ENCODE measurements at places on chromosomes 2 and 18.

GRCh38 chr18:79926306-79926705 lies 25.1 kb downstream of the SLC66A2 start:
- no peak for DNase-seq

- DNase-seq, result no peak
These were observed 114.0 kb downstream of the FAM210A start for GRCh38 chr18:13612196-13612997.

DNA sequence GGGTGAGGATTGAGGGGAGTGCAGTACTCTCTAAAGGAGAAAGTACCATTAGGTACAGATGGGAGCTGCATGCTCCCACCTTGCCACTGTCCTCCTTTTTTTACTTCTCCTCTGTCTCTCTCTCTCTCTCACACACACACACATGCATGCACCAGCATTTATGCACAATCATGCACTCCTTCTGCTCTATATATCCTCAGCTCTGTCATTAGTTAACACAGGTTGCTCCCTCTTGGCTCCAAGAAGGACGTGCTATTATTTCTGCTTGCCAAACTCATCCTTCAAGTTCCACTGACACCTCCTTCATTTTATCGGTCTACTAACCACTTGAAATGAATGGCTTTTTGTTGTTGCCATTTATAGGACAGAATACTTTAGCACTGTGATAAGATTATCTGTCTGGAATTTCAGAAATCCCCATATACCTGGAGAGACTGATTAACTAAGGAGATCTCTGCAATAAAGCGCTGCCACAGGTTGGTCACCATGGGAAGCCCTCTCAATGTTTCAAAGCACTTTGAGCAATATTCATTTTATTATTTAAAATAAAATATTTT lies 178.5 kb upstream of the TRIB2 start:
- no peak for DNase-seq

- DNase-seq, result no peak
These were observed 57.3 kb downstream of the ITGA6 start for GRCh38 chr2:172484706-172485105.

- no peak for DNase-seq
These were observed 28.0 kb upstream of the PPP1R1C start for GRCh38 chr2:181957668-181958067.

DNA sequence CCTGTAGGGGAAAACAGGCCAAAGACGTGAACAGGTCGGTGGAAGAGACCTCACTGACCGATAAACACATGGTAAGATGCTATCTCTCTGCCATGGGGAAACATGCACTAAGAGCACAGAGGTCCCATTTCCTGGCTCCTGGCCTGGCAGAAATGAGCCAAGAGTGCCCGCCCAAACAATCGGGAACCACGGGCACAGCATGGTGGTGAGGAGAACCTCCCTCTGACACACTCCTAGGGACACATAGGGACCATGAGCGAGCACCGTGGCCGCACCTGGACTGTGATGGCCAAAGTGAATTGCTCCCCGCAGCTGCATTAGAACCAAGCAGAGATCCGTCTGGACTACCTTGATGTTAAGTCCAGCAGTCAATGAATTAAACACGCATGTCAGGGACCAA lies 11.1 kb downstream of the HS6ST1 start:
- DNase-seq, result no peak

DNA sequence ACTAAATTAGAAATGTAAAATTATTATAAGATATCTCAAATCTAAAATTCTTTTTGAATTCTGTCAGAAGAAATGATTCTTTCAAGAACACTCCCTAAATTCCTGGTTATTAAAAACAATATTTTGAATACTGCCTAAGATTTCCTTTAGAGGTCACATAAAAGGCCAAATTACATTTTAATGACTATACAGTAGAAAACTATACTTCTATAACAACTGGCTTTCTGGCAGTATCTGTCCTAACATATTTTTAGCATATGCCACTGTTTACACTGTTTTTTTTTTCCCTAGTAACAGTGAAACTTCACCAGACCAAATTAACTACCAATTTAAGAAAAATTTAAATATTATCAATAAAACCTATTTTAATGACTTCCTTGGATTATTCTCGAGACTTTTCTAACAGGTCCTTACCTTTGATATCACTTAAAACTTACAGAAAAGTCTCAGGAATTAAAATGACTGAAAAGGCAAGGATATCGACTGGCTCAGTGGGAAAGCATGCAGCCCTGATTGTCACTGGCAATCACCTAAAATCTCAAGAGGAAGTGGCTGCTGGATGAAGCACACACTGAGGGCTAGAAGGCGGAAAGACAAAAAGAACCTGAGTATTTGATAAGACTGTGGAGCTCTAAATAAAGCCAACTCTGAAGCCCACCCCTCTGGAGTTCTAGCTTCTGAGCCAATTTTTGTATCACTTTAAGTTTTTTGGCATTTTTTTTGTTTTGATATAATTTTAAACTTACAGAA lies 59.6 kb downstream of the SPIRE1 start:
- peak; percentile 77 for DNase-seq

DNA sequence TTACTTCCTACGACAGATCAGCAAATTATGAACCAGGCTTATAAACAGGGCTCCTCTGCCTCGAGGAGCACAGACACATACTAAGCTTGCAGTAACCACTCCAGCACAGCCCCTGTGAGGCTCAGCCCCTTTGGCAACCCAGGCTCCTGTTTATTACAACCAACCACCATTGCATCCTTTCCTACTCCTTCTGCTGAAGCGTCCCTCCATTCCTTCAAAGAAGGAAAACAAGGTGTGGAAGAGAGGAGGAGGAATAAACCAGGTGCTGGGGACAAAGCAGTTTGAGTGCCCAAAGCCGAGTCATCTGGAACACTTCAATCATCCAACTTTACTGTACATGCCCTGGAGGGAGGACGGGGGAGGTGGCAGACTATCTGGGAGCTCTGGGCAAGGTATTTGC lies 87.2 kb upstream of the MGAT4A start:
- no peak for DNase-seq

DNA sequence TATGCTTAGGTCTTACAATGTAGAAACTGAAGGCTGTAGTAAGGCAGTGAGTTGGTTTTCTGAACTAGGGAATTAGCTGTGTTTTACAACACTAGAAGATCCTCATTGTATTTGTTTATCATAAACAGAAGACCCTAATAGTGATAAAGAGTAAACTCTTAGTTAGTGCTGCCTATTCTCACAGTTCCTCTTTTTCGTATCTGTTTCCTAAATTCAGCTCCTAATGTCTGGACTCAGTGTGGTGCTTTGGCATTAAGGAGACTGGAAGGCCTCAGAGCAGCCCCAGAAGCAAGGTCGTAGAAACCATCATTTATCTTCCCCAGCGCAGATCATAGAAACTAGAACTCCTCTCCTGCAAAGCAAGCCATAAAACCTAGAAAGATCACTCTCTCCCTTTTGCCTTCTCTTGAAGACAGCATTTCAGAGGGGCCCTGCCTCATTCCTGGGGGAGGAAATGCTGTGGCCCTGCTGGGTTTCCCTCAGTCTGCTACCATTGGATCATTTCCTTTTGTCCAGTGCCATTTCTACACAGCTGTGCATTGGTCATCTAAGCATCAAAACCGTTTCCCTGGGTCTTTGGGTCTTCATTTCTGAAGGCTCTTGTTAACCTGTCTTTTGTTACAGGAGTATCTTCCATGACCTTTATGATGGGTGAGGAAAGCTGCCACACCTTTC lies 4.7 kb downstream of the ACP1 start:
- no peak for DNase-seq

DNA sequence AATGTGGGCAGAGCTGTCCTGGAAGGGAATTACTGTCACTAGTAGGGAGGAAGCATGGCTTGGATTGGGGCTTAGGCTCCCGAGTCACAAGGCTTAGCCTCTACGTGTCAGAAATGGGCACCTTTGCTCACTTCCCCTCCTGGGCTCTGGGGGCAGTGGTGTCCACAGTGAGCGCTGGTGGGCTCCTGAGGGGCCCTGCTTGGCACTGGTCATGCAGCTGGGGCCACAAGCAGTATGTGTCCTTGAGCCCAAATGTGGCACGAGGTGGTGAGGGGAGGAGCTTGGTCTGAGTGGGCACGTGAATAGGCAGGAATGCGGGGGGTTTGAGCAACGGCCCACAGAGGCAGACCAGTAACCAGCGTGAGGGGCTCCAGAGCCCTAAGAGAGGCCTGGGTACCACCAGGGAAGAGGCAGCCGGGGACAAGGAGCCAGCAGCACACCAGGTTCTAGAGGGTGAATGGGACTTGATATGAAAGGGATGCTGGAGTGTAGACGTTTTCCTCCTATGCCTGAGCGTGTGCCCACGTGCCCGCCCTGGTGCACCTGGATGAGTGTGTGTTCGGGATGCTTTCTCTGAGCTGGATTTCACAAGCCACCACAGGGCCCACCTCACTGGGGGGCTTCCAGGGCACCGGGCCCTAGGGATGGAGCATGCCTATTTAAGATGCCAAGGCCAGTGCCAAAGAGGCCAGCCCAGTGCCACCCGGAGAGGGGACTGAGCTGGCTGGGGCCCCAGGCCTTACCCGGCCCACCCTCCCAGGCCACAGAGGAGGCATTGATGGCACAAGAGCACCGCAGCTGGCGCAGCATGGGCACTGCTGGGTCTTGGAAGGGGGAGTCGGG lies 22.8 kb upstream of the PTMA start:
- DNase-seq, result no peak

- no peak for DNase-seq
These were observed 9.5 kb upstream of the CYS1 start for GRCh38 chr2:10089565-10090190.

DNA sequence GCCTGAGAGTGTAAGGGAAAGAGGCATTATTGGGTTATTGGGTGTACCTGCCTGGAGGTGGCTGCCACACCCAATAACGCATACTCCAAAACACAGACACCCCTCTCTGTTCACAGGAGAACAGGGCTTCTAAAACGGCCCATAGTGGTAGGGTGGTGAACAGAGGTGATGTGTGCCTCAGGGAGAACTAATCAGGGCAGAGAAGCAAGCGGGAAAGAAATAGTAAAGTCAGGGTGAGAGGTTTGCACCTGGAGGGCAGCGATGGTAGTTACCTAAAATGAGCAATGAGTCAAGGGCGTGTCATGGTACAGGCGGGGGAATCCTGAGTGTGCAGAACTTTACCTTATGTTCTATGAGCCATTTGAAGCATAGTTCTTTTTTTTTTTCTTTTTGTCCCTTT lies 21.6 kb upstream of the VPS4B start:
- no peak for DNase-seq

GRCh38 chr2:162061021-162061420 lies 13.0 kb downstream of the DPP4 start:
- DNase-seq, result no peak

DNA sequence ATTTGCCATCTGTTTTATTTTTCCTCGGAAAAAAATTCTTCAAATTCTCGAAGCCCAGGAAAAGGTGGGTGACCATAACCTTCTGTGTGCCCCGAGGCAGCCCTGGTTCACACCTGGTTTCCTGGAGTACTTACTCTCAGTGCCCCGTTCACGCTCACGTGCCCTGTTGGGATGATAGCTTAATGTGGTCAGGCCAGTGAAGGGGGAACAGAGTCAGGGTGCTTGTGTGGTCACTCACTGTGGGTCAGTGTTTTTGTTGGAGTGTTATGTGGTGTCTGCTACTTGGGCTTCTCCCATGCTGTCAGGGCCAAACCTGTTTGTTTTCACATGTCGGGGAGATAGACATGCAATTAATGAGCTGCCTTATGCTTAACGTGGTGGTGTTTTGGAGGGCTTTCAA lies 78.1 kb downstream of the MAP4K4 start:
- DNase-seq, result no peak

DNA sequence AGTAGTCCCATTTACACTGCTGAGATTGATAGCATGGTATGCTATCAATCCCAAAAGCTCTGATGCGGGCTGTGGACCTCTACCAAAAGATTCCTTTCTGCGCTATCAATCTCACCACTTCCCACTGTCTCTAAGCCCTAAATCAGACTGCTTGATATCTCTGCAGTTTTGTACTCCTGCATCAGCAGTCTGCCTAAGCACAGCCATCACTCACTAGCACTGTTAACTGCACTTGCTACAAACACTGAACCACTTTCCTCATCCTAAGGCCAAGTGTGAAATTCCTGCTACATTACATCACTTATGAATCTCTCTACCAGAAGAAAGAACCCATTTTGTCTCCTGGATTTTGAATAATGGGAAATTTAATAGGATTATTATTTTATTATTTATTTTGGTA lies 237.0 kb downstream of the HNMT start:
- peak; percentile 2 for DNase-seq

GRCh38 chr2:20384953-20385352 lies 34.3 kb upstream of the PUM2 start:
- DNase-seq, result no peak

- DNase-seq, result no peak
These were observed 787 bp upstream of the TBR1 start for GRCh38 chr2:161415034-161415986.

GRCh38 chr2:53826587-53827397 lies 33.0 kb downstream of the GPR75 start:
- DNase-seq, result no peak

- DNase-seq, result no peak
These were observed 300.3 kb downstream of the NBAS start for GRCh38 chr2:15260835-15261234.

- no peak for DNase-seq
These were observed 140.6 kb downstream of the EPHA4 start for GRCh38 chr2:221431477-221431876.

DNA sequence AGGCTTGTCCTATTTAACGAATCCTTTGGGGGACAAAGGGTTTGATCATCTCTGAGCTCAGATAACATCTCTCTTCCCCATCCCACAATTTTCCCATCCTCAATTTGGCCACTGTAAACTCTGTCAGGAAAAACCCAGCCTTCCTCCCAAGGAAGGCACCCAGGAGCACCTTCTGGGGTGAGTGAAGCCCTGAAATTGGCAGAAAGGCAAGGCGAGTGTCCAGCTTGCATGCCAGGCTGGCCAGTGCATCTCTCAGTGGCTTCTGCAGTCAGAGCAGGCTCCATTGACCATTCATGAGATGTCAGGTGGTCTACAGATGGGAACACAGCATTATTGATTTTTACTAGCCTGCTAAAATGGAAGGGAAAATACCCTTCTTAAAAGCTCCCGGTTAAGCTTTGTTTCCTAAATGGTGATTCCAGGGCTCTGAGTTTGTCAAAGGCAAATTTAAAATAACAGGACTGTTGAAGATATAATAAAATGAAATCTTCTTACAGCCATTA lies 83.2 kb upstream of the BOD1L2 start:
- DNase-seq, result no peak

GRCh38 chr2:62774555-62775366 lies 69.2 kb downstream of the EHBP1 start:
- peak; percentile 58 for DNase-seq

GRCh38 chr18:63837590-63837989 lies 49.9 kb upstream of the SERPINB2 start:
- DNase-seq, result no peak

DNA sequence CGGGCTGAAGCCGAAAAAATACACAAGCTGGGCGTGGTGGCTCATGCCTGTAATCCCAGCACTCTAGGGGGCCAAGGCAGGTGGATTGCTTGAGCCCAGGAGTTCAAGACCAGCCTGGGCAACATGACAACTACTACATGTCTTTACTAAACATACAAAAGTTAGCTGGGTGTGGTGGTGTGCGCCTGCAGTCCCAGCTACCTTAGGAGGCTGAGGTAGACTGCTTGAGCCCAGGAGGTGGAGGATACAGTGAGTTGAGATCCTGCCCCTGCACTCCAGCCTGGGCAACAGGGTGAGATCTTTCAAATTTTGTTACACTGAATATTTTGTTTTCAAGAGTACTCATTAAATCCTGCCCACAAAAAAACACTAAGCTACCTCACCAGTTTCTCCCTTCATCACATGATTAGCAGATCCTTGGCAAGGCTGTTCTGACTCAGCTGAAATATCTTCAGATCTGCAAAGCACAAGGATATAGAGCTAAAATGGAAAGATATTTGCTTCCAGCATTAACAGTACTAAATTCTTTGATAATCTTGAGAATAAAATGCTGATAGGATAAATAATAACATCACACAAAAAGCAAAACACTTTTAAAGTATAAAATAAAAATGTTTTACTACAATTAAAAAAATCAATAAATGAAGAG lies 28.2 kb upstream of the MCM6 start:
- peak; percentile 12 for DNase-seq
